ENCODE measurements at places on chromosomes 1 and 21. TPM values are rescaled to one million over a fixed set of nuclear protein-coding genes. Genes with fewer than 3 reads are reported as not detected.
A peak's percentile ranks its signal among the peaks of the same experiment; 100 is the strongest.

GRCh38 chr1:228555074-228555994 lies 68.2 kb downstream of the RNF187 start:
- DNase-seq = no peak

DNA sequence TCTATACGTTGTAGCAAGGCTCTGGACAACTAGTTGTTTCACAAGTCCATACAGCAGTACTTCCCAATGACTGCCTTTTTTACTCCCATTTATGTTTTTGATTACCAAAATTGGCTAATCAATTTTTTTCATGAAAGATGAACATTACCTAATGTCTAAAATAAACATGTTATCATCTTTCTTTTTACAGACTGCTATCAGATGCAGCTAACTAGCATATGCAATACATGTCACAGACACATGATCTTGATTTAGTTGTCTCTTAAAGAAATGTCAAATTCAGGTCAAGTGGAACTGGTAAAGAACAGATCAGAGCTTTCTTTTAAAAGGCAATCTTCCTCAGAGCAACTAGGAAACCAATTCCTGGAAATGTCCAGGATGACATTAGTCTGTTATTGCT lies 630 bp upstream of the DBT start:
- DNase-seq = peak; percentile 6

DNA sequence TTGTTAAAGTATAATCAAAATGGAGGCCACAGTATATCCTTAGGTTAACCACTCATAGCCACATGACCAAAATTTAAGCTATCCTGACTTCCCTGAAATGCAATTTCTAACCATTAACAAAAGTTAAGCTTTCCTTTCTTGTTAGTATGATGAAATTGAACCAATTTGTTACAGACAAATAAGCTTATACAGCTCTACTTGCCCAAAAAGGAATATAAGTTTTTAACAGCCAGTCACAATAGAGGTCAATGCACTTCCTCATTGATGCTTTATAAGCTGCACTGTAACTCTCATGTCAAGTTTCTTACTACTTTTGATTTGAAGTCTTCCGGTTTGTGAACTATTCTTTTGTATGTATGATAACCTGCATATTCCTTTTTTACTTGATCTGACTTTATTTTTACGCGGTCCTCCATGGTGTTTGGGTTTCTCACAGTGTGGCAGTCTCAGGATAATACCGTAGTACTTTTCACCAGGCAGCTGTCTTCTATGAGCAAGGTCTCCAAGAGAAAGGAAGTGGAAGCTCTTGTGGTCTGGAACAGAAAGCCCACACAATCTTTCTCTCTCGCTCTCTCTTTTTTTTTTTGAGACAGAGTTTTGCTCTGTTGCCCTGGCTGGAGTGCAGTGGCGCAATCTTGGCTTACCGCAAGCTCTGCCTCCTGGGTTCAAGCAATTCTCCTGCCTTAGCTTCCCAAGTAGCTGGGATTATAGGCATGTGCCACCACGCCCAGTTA lies 331.6 kb downstream of the SRGAP2C start:
- no peak for DNase-seq

Gene PYGO2
- 18.5 TPM for total RNA-seq

DNA sequence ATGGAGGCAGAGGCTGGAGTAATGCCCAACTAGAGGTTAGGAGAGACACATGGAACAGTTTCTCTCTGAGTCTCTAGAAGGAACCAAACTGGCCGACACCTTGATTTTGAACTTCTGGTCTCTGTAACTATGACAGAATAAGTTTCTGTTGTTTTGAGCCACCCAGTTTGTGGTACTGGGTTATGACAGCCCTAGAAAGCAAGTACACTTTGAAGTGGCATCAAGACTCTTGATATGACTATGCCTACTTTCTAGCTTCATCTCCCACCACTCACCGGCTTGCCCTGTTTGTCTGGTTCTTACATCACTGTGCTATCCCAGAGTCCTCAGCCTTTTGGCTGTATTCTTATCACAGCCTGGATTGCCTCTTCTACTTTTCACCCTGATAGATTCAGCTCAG lies 230.3 kb upstream of the USP24 start:
- no peak for DNase-seq

Gene HSD3B1
- total RNA-seq = not detected

- DNase-seq = no peak
Observed at GRCh38 chr21:26954662-26955121, 12.2 kb downstream of the ADAMTS5 start.

Gene OR2G2
- not detected for total RNA-seq

DNA sequence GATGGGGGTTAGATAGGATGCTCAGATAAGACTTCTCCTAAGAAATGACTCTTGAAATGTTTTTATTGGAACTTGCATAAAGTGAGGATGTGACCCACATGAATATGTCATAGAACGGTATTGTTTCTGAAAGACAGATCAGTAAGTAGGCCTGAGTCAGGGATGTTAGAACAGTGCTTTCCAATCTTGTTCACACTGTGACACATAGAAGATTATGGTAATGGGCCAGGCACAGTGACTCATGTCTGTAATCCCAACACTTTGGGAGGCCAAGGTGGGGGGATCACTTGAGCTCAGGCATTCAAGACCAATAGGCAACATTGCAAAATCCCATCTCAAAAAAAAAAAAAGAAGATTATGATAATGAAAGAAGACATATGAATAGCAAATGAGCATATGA lies 32.9 kb downstream of the FMO4 start:
- DNase-seq = peak; percentile 48

Gene ASCL5
- total RNA-seq = not detected

Measured in osteoblast (primary cell).